ENCODE measurements at places on chromosomes 5 and 9.

DNA sequence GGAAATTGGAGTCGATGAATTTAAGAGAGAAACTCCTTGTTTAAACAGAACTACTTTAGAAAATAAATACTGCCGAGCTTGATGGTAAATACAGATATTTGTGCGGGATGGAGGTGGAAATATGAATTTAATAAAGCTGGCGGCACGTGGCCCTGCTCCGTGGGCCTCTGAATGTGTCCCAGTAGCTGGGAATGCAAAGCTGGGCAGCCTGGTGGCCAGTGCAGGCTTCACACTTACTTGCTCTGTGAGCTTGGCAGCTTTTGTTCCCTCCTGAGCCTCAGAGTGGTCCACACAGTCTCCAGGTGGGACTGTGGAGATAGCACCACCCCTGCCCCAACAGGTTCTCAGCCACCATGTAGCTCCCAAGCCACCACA lies 45.9 kb downstream of the BARX1 start:
- DNase-seq: no peak

- DNase-seq: peak; percentile 56
These were observed 178.8 kb downstream of the SPOCK1 start for GRCh38 chr5:137320056-137321045.

DNA sequence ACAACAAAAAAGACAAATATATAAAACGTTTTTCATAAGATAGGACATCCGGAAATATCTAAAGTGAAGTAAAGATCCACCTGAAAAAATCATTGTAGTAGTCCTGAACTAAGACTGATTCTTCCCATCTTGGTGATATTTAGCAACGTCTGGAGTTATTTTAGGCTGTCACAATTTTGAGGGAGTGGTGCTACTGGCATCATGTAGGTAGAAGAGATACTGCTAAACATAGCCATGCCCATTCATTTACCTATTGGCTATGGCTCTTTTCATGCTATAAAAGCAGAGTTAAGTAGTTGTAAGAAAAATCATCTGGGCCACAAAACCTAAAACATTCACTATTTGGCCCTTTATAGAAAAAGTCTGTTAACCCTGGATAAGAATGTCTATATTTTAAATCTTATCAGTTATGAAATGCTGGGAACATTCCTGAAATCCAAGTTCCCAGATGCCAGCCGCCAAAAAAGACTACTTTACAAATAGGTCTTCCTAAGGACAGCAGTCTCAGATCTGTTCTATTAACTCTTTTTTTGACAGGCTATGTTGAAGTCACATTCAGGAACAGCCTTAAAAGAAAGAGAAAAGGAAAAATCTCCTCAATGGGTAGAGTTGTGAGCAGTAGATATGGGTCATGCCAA lies 27.0 kb downstream of the RAPGEF6 start:
- no peak for DNase-seq

GRCh38 chr9:132622159-132622558 lies 39.8 kb downstream of the BARHL1 start:
- peak; percentile 55 for DNase-seq

DNA sequence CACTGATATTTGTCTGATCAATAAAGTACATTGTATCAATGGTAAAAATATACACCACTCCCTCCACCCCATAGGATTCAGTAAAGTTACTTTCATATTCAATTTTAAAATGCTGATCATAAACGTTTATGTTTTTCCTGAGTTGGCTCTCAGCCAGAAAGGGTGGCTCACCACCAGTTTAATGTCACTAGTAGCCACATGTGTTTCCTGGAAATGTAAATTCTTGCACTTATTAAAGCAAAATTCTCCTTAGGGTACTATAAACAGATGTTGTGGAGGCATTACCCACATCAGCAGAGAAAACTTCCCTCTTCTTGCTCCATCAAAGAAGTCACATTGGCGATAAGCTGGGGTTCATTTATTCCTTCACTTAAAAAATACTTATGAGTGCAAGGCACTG lies 210.3 kb downstream of the SREK1 start:
- DNase-seq: no peak
